ENCODE measurements at places on chromosomes 1 and 21.

DNA sequence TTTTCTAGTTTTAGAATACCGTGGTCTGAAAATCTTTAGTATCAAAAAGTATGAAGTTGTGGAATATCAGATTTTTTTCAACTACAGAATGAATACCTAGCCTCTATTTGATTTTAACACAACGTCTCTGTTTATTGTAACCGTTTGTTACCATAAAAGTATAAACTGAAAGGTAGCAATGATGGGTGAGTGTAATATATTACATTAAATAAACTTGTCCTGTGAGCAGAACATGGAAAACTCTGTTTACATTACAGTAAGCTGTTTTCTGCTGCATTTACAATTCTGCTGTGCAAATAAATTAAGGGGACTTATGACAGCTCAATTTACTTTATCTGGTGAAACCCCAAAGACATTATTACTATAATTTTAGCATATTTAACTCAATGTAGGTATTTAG, 62.5 kb downstream of the CHRM3 start:
- no peak for DNase-seq

- no peak for DNase-seq
These were observed 1.1 kb upstream of the GJB3 start for GRCh38 chr1:34779962-34780361.

GRCh38 chr1:218693599-218693998, 348.5 kb downstream of the TGFB2 start:
- no peak for DNase-seq

GRCh38 chr1:203197625-203198024, 11.1 kb upstream of the CHI3L1 start:
- no peak for DNase-seq

GRCh38 chr1:202319381-202320080, 22.2 kb downstream of the UBE2T start:
- no peak for DNase-seq

GRCh38 chr1:152479792-152480595, 30.6 kb upstream of the LCE5A start:
- peak; percentile 72 for DNase-seq
